ENCODE measurements at places on chromosomes 3 and 15.

GRCh38 chr3:33525232-33525631, 85.0 kb upstream of the UBP1 start:
- DNase-seq: no peak

- no peak for DNase-seq
Measured at GRCh38 chr15:90787881-90788280, 70.7 kb downstream of the BLM start.

DNA sequence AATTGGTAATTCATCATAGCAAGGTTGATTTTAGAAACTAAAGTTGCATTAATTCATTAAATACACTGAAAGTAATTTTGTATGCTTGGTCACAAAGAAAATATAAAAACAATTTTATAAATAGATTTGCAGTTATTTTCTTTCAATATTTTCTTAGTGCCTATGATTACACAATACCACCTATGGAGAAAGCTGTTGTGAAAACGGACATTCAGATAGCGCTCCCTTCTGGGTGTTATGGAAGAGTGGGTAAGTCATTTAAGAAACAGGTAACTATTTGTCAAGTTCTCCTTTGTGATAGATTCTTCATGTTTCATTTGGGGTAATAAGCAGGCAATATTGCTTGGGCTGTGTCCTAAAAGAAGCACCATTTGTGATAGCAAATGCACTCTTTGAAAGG, 3.0 kb downstream of the DUT start:
- no peak for DNase-seq

GRCh38 chr15:39756806-39757522, 25.7 kb downstream of the FSIP1 start:
- DNase-seq: peak; percentile 65

- DNase-seq: no peak
Measured at GRCh38 chr15:66927201-66928077, 138.0 kb upstream of the SMAD3 start.

DNA sequence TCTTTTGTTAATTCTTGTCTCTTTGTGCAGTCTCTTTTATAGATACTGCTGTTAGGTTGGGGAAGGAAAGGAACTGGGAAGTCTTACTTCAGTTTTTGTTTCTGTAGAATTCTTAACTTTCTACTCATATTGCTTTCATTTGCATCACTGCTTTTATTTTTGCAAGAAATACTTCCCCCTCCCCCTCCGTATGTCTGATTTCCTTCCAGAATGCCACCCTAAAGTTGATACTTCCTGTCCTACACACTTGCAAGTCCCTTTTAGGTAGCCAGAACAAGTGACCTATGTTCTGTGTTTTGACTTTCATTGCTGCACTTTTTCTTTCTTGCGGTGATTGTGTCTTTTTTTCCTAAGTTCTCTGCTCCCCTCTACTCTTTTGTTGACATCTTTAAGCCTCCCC, 477.4 kb downstream of the RSL24D1 start:
- DNase-seq: no peak

GRCh38 chr15:83775738-83776137, 121.8 kb downstream of the ADAMTSL3 start:
- DNase-seq: no peak

GRCh38 chr15:55846116-55846707, 103.3 kb upstream of the PRTG start:
- DNase-seq: peak; percentile 77

GRCh38 chr3:70433091-70433490, 120.7 kb upstream of the MDFIC2 start:
- no peak for DNase-seq

GRCh38 chr15:32718227-32718820, 520 bp downstream of the GREM1 start:
- DNase-seq: no peak

DNA sequence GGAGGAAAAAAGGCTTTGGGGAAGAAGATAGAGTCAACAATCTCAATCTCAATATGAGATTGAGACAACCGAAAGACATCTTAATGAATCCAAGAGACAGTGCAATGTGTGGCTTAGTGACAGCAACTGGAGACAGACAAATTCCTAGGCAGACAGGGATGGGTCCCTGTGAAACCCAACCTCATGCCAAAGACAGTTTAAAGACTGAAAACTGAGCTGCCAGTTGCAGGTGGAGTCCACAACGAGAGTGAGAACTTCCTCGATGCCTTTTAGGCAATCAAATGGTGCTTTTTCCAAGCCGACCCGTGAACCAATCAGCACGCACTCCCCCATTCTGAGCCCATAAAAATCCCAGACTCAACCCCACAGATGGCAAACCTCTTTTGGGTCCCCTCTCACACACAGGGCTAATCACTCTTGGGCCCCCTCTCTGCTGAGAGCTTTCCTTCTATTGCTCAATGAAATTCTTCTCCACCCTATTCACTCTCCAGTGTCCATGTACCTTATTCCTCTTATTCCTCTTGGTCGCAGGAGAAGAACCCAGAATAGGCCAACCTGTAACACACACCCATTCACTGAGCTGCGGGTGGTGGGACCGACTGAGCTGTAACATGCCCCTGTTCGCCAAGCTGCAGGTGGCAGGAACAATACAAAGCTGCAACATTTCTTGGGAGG, 34.8 kb downstream of the ZMAT3 start:
- DNase-seq: no peak

DNA sequence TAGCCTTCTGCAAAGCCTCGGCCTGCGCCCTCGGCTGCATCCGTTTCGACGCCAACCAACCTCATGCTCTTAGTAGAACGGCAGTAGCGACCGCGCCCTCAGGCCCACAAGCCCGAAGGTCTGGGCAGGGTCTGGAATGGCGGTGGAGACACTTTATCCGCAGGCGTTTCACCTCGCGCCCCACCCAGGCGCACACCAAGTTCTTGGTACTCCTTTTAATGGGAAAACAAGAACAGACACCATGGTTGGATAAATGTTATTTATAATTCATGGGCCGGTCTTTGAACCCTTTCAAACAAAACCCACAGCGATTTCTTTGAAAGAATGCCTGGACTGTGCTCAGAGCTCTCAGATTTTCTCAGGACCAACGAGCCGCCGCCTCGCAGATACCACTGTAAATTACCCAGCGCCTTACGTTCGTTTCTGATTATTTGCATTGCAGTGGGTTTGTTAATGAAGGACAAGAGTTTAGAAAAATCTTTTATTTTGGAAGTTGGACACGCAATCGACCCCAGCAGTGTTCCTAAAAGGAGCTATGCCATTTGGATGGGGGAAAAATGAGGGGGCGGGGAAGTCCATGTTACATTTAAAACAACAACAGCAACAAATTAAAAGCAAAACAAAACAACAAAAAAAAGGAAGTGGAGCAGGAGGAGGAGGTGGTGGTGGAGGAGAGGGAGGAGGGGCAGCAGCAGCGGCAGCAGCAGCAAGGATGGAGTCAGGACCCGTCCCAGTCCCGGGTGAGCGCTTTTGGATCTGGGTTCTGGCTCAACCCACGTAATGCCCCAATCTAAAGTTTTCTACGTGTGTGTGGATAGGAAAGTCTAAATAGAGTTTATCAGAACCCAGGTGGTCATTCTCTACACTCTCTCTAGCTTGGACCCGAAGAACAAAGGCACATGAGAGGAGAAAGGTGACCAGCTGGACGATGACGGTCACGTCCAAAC, 993 bp upstream of the ISL2 start:
- no peak for DNase-seq

- no peak for DNase-seq
Measured at GRCh38 chr15:79431636-79432344, at the start of gene MINAR1. MINAR1 (plus strand) TSS chr15:79432336; CDS start chr15:79456148, 23,812 bp downstream.

GRCh38 chr3:97719156-97719821, 45.3 kb upstream of the ARL6 start:
- peak; percentile 69 for DNase-seq

DNA sequence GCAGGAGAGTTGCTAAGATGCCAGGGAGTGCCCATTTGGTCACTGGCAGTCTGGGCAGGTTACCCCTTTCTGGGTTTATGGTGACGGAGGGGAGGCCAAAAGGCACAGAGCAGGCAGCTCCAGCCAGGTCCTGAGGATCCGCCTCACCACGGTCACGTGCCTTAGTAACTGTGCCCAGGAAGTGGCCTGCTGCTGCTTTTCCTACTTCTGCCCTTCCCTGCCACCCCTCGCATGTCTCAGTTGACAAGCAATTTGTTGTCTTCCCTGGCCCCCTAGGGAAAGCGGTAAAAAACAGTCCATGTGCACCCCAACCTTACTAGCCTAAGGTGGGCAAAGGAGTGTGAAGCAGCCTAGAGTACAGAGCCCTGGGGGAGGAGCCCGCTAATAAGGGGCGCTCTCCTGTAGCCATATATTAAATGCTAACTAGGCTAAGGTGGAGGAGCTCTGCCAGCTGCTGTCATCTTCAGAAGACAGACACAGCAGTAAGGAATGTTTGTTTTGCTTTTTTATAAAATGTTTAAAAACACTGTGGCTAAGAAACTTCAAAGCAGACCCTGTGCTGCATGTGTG, 9.1 kb upstream of the LIPH start:
- no peak for DNase-seq

GRCh38 chr3:9072667-9073009, 109.4 kb upstream of the RAD18 start:
- no peak for DNase-seq

DNA sequence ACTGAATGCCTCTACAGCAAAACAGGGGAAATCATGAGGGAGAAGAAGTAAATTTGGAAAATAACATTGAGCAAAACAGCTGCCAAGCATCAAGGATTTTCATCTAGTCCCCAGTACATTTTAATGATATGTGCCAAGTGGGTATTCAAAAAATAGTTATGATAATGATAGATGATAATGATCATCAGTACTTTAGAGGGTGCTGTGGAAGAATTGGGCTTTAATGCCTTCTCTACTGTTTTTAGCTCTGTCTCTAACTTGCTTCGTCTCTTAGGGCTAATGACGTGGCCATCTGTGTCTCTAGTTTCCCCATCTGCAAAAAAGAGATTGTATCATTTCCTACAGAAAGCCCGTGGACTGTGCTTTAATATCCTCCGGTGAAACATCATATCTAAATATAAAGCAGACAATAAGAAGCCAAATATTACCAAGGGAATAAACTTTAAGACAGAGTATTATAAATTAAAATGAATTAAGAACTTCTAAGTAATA, 10.2 kb upstream of the FSIP1 start:
- DNase-seq: no peak
